Thyroid gland (tissue), 4 donors: ENCODE measurements at places on chromosomes 2 and 18. TPM values are rescaled to one million over a fixed set of nuclear protein-coding genes. Genes with fewer than 3 reads are reported as not detected.
A peak's percentile ranks its signal among the peaks of the same experiment; 100 is the strongest.

DNA sequence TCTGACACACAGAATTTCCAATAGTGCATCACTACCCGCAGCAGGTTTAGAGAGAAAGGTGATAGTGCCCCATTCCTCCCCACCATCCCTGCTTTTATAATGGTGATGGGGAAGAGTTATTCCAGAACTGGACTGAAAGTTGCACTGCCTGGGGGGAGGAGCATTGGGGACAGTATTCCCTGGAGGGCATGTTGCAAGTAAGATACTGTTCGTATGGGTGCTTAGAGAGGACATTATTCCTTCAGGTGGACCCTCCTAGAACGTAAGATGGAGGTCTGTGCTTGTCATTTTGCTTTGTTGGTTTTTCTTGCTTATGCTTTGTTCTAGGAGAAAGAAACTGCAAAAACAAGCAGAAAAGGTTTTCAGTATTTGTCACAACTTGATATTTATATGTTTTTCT, 23.7 kb downstream of the MRPS9 start:
- no peak for DNase-seq

DNA sequence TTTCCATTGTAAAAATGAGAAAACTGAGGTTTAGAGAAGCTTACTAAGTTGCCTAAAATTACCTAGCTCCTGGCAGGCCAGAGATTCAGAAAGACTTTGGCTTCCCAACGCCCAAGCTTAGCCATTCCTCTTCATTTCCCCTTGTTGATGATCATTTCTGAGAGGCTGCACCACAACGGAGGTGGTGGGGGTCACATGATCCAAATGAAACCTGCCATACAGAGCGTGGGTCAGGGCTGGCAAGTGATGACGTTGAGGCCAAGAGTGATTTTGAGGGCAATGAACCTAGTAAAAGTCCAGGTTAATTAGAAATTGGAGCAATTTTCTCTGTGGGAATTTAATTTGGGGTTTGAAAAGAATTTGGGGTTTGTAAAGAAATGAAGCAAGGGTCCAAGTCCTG, 109.9 kb downstream of the TMEM182 start:
- DNase-seq, result no peak

SCN7A gene
- 2.3 TPM for total RNA-seq

DNA sequence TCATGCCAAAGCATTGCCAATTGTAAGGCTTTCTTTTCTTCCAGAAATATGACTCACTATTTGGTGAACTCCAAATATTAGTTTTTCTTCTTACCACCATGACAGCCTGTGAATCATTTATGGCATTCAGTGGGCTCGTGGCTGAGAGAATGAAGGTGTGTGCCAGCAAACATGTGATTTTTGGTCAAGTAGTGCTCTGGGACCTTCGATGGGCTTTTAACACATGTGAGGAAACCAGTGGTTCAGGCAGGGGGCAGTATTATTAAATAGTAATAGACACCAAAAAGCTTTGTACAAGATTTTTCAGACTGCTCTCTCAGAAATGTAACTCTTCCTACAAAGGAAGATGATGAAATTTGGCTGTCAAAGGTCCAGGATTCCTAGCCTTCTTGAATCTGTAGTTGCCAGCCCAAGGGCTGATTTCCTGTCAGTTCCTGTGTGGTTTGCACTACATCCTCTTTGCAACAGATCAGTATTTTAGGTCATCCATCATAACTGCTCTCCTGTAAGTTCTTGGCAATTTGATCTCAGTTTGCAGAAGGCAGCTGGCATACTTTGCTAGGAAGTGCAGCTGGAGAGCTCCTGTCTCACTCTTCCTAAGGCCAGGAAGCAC, 64.3 kb downstream of the BABAM2 start:
- DNase-seq, result peak; percentile 18

DNA sequence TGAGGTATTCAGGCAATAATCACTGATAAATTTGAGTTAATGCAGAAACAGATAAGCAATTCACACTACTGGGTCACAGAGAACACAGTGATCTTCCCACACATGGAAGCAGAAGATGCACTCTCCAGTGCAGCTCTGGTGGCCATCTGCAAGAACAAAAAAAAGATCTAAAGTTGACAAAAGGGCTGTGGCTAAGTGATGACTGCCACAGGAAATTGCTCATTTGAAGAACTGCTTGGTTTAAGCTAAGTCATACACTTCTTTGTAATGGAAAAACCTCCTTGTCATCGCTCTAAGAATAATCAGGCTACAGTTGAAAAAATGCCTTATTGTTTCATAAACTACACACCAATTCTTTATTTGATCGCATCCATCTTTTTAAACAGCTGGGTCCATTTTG, 115.1 kb downstream of the DTNB start:
- DNase-seq, result no peak

LBX2 gene
- not detected for total RNA-seq

SLC19A3 gene
- 0.89 TPM for total RNA-seq

- DNase-seq, result no peak
These were observed 164.8 kb downstream of the MYO5B start for GRCh38 chr18:50030146-50030545.

DNA sequence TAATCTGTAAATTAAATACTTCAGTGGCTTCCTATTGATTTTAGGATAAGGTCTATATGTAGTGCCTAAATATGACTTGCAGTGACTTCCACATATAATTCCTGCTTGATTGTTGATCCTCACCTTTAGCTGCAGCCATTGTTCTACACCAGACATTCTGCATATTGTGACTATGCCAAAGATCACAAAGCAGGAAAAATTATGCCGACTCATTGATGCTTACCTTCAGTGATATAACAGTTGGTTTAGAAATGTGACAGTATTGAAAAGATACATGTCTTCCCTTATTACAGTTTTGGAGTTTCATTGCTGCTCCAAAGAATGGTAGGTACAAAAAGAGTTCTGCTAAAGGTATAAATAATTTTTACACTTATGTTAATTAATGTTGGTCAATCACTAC, 12.3 kb upstream of the SPAG16 start:
- no peak for DNase-seq

ALPI gene
- not detected for total RNA-seq

AP1S3 gene
- total RNA-seq, result 37.5 TPM

DNA sequence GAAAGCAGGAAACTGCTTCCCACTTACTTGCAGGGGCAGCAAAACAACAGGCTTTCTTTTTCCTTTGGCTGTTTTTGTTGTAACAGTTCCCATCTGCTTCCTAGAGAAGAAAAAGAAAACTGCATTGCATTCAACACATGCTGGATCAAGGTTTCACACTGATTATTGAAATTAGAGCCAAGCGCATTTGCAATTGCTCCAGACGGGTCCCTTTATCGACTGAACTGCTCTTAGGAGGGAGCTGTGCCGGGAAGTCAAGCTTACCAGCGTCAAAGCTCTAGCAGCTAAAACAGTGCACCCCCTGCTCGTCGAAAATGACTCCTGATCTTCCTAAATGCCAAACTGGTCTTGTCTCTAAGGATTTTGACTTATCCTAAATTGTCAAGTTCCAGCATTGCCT, 164.0 kb upstream of the SESTD1 start:
- no peak for DNase-seq

GRCh38 chr2:40666398-40666797, 214.5 kb upstream of the SLC8A1 start:
- no peak for DNase-seq
